ENCODE measurements at places on chromosomes 11 and 22.

DNA sequence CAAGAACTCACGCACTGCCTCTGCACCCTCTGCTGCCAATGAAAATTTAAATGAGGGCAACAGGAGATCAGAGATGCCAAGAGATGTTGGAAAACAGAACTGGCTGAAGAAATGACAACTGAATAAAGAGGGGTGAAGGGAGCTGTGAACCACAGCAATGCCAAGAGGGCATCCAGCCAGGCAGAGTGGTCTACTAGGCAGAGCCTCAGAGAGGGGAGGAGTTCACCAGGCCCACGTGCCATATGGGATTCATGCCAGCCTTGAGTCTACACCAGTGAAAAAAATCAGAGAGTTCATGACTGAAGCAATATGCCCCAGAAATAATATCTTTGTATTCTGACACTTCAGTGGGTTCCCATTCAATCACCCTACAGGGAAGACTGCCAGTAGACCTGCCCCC lies 4.4 kb downstream of the APOL2 start:
- no peak for DNase-seq

- DNase-seq, result peak; percentile 22
These were observed 2.3 kb downstream of the SLC25A1 start for GRCh38 chr22:19176175-19176643.

DNA sequence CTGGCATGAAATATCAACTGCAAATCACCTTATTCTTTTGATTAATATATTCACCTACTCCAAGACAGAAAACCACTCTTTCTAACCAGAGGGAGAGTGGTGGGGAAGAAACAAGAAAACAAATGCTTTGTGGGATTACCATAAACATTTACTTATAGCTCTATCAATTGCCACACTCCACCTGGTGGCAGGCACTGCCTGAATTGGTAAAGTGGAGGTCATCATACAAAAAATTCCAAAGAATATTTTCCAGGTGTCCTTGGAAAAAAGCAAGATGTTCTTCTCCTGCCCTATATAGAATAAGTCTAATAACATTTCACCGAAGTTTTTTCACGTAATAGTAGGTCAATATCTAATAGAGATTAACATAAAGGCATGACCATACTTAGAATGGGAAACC lies 45.3 kb downstream of the PHF21A start:
- no peak for DNase-seq

GRCh38 chr11:111047374-111047773 lies 198.2 kb upstream of the POU2AF2 start:
- no peak for DNase-seq

GRCh38 chr11:36792996-36793914 lies 195.2 kb upstream of the RAG2 start:
- DNase-seq, result no peak

GRCh38 chr22:47301820-47302475 lies 539.5 kb downstream of the TBC1D22A start:
- no peak for DNase-seq

DNA sequence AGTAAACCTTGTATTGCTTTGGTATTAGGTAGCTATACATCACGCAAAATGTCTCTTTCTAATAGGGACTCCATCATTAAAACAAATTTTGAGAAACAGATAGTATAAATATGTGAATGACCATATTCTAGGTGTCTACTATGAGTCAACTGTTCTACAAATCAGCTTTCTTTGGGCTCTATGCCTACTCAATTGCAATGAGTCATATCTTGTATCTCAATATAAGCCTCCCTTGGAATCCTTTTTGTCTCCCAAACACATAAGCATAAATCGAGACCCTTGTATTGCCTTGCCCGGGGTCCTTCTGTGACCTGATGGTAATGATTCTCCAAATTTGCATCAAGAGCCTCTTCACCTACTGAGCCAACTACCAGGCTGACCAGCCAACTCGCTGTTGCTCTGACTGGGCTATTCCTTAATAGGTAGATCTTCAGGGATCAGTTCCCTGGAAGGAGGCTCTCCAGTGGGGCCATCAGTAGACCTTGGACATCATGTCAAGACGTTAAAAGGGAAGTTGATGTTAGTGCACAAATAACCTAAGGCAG lies 22.2 kb downstream of the BLID start:
- no peak for DNase-seq

DNA sequence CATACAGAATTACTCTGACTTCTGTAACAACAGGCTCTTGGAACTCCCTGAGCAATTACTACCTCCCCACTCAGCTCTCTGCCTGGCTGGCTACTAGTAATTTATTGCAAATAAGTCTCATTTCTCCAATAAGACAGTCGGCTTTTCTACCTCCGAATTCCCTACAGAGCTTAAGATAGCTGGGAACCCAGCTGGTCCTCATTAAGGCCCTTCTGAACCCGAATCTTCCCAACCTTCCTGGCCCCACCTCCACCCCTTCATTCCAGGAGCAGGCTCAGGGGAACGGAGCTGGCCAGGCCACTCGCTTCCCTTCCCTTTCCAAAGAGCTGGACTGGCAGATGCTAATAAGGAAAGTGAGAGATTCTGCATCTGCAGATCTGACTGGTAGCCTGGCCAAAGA lies 21.6 kb downstream of the TMPRSS5 start:
- no peak for DNase-seq

DNA sequence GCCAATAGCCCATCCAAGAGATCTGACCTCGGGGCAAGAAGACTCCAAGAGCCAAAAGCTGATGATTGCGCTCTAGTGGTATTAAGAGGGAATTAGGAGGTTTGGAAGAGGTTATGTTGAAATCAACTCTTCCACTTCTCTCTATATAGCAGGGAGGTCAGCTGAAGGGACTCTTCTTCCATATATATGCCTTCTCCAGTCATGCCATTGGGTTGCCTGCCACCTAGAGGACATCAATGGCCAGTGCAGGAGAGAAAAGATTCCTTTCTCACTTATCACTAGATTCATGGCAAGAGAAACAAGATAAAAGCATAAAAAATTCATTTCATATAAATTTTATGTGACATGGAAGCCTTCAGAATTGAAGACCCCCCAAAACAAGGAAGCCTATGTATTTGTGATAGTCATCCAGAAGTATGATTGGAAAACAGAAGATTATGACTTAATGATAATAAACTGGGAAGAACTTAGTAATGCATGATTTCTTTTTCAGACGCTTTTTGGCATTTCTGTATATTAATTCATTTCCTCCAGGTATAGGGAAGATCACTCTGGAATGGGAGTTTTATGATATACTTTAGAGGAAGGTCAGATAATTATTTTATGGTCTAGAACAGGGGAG lies 435.1 kb upstream of the DDI1 start:
- peak; percentile 86 for DNase-seq

DNA sequence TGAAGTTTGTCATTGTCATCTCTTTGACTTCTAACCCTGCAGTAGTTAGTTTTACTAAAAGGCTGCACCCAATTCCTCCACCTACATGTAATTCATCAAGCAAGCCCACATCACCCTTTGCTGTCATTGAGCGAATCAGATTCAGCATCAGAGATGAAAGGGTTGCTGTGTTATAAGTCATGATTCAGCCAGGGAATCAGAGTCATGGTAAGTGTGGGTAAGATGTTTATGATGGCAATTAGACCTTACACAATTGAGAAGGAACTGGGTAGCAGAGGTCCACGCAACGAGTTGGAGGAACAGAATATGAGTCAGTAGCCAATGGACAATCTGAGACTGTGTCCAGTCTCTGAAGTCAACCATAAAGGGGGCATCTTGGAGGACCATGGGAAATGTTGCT lies 162.8 kb upstream of the SNX19 start:
- DNase-seq, result no peak

DNA sequence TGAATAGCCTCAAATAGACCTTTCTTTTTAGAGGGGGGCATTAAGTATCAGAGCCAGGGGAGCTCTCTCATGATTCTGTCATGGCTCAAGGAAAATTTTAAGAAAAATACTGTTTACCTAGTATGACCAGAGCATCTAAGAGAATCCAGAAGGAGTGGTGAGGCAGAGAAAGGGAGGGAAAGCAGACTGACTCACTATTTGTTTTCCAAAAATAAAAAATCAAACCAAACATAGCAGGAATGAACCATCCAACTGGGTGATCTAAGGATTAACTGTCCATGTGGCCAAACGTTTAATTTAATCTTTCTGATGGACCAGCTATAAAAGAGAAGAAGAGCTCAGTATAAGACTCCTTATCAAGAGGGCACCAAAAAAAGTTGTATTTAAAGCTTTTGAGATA lies 70.8 kb downstream of the GAB2 start:
- DNase-seq, result no peak

DNA sequence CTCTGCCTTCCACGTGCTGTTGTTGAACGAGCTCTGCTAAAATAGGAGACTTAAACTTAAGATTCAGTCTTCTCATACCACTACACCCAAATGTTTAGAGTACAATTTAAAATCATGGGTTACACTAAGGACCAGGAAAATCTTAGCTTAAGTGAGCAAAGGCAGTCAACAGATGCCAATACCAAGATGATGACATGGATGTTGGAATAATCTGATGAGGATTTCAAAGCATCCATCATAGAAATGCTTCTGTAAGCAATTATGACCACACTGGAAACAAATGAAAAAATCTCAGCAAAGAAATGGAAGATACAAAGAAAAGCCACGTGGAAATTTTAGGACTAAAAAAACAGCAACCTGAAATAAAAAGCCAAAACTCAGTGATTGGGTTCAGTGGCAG lies 109.8 kb downstream of the ATXN10 start:
- DNase-seq, result no peak

GRCh38 chr22:50361688-50362087 lies 18.6 kb downstream of the PPP6R2 start:
- DNase-seq, result no peak

GRCh38 chr22:44442851-44443595 lies 55.0 kb downstream of the RTL6 start:
- DNase-seq, result no peak

DNA sequence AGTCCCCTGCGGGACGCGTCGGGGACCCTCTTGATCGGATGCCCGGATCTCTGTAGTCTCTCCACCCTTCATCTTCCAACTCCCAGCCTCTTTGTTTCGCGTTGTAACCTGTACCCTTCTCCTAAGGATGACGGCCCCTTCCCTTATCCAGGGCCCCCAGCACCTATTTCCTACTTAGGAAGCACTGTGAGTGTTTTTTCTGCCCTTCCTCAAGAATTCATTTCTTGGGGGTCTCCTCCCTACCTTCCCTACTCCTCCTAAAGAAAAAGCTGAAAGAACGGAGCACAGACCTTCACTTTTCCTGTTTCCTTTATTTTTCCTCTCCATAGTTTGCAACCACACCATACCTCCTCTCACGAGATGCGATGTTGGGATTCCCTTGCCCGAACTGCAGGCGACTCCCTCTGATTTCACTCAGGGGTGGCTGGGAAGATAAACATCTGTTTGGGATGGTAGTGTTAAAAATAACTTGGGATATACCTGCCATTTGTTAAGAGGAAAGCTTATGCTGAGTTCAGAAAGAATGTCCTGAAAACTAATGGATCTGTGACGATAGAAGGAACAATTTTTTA lies 593 bp downstream of the FAM118B start:
- no peak for DNase-seq

GRCh38 chr11:33753304-33753967 lies 17.2 kb upstream of the CD59 start:
- DNase-seq, result peak; percentile 32

GRCh38 chr11:106585061-106585460 lies 433.2 kb downstream of the GUCY1A2 start:
- peak; percentile 32 for DNase-seq

GRCh38 chr11:76424379-76424778 lies 20.4 kb upstream of the EMSY start:
- DNase-seq, result no peak

DNA sequence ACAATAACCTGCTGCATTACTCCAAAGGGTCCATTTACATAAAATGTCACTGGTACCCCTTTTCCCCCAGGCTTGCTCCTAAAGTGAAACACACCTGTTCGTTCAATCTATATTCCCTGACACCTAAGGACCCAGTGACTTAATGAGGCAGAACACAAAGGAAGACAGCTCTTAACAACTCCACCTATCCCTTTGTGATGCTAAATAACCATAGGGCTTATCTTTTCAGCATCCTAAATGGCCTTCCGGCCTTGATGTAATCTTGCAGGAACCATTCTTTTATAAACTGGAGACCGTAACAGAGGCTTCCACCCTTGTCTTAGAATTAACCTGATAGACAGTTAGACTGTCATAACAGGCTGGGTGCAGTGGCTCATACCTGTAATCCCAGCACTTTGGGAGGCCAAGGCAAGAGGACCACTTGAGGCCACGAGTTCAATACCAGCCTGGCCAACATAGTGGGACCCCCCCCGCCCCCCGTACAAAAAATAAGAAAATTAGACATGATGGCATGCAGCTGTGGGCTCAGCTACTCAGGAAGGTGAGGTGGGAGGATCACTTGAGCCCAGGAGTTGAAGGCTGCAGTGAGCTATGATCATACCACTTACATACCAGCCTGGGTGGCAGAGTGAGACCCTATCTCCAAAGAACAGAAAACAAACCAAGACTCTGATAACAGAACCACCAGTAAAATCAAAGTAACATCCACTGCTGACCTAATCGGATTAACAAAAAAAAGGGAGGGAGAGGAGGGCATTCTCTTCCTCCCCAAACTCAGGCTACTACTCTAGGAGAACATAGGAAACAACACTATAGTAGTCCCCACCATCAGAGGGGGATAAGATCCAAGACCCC lies 5.1 kb downstream of the CHEK2 start:
- DNase-seq, result no peak

GRCh38 chr22:19687561-19688300 lies 26.6 kb upstream of the SEPTIN5 start:
- no peak for DNase-seq

- peak; percentile 68 for DNase-seq
These were observed at the start of gene CLCF1 for GRCh38 chr11:67372993-67373647. Gene CLCF1 (minus strand): TSS chr11:67373598. CDS start chr11:67373539, 59 bp downstream.

DNA sequence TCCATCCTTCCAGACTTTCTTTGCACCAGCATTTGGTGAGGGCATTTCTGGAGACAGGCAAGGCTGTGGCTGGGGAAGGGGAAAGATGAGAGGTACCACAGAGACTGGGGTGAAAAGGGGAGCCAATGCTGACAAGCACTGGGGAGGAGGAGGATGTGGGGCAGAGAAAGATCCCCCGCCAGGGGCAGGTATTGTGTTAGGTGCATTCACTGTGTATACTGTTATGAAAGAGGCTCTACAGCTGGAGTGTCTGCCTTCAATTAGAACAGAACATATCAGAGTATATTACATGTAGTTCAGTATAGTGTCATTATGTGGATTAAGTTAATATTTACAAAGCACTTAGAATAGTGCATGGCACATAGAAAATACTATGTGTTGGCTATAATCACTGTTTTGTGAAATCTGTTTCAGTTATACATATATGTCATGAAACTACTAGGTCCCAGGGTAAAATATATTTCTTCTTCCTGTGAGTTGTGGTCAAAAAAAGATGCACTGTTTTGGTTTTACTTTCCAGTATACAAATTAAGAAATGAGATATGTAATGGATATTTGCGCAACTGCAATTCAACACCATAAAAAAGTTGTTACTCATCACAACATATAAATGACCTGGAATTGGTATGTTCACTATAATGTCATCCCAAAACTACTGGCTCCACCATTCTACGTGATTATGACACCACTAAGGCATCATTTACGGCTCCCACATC lies 8.4 kb downstream of the MSANTD2 start:
- no peak for DNase-seq

GRCh38 chr11:96134602-96135001 lies 208.4 kb downstream of the MAML2 start:
- peak; percentile 61 for DNase-seq

All from dermis blood vessel endothelial cell (primary cell).